ENCODE measurements at places on chromosomes 12 and 14. TPM values are rescaled to one million over a fixed set of nuclear protein-coding genes. Genes with fewer than 3 reads are reported as not detected.

DNA sequence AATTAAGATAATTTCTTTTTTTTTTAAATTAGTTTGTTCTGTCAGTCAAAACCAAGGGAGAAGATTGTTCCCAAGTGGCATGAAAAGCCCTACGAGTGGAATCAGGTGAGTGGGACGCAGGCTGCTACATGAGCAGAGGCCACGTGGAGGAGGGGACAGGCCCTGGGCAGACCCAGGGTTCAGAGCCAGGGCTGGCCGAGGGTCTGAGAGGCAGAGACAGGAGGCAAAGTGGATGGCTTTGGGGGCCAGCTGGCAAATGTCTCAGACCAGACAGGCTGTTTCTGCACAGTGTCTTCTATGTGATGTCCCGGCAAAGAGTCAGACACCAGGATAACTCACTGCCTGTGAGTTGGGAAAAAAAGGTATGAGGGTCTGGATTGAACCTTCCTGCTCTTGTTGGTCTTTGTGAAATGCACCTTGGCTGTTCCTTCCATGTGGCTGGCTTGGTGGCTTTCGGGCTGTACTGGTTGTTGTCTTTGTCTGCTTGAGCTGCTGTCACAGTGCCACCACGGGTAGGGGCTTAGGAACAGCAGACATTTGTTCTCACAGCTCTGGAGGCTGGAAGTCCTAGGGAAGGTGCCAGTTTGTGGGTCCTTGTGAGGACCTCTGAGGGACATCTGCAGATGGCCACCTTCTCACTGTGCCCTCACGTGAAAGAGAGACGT is 35.8 kb upstream of the ASPG start:
- DNase-seq, result no peak

DNA sequence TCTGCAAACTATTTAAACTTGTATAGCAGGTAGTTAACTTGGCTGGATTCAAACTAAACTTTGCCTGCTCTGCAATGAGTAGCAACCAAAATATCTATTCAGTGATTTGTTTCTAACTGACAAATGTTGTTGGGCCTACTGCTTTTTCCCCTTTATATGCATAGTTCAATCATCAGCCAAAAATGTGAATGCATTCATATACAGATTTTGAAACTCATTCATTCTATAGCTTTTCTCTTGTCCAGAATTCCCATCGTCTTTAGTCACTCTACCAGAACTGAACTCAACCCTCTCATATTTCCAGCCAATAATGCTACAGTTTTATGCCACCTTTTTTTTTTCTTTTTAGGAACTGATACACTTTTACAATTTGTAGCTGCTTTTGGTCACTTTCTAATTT is 599.8 kb downstream of the RPL10L start:
- DNase-seq, result no peak

DNA sequence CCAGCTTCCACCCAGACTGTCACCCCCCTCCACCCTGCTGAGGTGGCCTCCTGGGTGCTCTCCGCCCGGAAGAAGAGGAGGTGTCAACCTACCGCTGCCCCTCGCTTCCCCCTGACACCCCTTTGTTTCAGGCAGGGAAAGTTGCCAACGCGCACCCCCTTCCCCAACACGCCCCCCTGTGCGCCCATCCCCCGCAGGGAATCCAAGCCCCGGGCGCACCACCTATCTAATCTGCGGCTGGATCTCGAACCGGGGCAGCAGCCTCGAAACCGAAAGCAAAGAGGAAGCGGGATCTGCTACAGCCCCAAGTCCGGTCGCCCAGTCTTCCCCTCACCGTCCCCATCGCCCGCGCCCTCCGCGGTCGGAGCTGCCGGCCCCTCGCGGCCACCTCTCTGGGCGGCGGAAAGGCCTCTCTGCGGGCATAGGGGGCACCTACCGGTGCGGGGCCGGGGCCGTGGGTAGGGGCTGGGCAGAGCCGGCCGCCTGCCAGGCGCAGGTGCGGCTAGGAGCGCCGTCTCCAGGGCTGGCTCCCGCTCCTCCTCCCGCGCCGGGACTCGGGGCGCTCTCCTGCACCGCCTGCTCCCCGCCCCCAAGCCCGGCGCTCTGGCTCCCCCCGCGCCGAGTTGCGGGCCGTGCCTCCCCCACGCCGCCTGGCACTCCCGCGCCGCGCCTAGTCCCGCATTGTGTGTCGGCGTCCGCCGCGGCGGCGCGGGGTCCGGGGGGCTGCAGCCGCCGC is 18.3 kb upstream of the PLEKHH1 start:
- DNase-seq, result no peak

GRCh38 chr12:21151184-21151583 is 20.2 kb downstream of the SLCO1B1 start:
- no peak for DNase-seq

GRCh38 chr12:69688471-69689427 is 10.4 kb downstream of the BEST3 start:
- DNase-seq, result no peak

DNA sequence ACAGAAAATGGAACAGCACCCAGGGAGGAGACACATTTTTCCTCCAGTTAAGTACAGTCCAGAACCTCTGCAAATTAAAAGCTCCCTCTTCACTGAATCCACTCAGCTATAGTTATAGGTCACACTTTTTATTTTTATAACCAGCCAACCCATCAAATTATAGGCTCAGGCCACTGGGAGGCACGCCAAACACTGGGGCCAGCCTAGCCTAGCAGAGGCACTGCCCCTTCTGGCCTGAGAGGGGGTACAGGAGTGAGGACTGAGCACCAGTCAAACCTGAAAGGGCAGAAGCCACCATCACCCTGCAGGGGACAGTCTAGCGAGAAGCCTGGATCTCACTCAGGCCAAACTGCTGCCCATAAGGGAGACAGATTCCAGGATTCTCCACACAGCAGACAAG is 19.3 kb downstream of the FMNL3 start:
- no peak for DNase-seq

DNA sequence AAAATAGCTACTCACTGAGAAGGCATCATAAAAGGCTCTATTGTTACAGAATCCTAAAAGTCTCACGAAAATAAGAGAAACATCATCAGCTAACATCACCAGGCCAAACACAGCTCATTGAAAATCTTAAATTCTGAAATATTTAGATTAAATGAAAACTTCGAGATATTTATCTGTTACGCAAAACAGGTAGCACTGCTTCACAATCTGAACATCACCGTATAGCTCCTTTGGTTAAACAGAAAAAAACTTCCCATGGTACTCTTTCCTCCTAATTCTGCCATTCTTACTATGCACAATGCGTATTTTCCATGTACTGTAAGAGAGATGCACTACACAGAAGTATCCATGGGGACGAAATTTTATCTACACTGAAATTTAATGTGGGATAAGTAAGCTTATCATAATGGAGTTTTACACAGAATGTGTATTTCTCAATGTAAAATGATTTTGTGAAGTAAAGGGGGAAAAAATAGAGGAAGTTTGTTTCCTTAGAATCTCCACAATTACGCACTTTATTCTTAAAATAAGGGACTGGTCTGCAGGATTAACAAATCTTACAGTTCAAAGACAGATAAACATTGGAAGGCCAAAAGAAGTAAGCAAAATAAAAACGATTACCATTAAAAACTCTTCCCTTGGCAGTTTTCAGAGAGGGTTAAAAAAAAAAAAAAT is 1.9 kb downstream of the SGPP1 start:
- no peak for DNase-seq

The FBRSL1 gene
- 55.1 TPM for total RNA-seq

- no peak for DNase-seq
Measured at GRCh38 chr14:32109676-32110547, 32.8 kb downstream of the ARHGAP5 start.

DNA sequence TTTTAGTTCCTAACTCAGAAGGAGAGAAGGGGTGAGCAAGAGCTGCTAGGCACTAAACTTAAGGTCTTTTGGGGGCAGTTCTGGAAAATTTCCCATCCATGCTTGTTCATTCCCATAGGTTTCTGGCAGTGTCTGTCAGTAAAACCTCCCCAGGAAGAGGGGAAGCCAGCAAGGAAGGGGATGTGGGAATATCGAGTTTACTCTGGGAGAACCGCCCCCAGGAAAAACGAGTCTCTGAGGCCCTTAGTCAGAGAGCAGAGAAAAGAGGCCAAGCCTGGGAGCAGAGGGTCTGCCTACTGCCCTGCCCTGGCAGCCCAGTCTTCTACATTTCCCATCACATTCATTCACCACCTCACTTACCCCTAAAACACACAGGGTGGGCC is 55.9 kb downstream of the TMCC3 start:
- DNase-seq, result no peak

GRCh38 chr14:89013698-89014568 is 189.5 kb downstream of the TTC8 start:
- no peak for DNase-seq

The ACIN1 gene
- 124 TPM for total RNA-seq

DNA sequence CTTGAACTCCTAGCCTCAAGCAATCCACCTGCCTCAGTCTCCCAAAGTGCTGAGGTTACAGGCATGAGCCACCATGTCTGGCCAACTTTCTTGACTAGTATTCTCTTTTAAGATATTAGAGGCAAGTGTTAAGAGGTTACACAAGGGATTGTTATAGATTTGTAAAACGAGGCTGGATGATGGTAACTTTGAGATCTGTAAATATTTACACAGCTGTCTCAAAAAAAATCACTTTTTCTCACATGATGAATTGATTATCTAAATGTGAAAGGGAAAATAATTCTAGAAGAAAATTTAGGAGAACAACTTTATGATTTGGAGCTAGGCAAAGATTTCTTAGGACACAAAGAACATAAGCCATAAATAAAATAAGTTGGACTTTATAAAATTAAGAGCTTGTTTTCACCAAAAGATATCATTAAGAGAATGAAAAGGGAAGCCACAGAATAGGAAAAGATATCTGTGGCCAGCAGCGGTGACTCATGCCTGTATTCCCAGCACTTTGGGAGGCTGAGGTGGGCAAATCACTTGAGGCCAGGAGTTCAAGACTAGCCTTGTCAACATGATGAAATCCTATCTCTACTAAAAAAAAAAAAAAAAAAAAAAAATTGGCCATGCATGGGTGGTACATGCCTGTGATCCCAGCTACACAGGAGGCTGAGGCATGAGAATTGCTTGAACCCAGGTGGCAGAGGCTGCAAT is 77.4 kb downstream of the BBS10 start:
- no peak for DNase-seq

The PROX2 gene
- 0.33 TPM for total RNA-seq

The AKAP6 gene
- 5.3 TPM for total RNA-seq

The DMAC2L gene
- total RNA-seq, result 21.4 TPM

DNA sequence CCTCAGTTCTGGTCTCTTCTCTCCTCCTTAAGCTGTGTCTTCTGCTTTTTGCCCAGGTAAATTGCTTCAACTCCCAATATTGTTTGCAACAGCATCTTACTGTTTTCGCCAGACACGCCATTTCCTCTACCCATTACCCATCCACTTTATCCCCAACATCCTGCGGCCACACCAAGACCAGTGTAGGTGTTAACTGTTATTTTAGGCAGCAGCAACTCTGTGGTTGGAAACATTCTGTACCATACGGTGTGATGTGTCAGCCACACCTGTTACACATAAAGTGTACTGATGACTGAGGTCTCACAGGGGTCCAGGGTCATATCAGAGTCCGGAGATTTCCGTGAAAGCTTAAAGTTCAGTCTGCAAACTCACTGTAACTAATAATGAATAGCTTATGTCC is 21.8 kb upstream of the KLRD1 start:
- DNase-seq, result no peak

The TSPAN31 gene
- total RNA-seq, result 11.8 TPM

- no peak for DNase-seq
Measured at GRCh38 chr12:12946686-12947355, 5.1 kb downstream of the GPRC5D start.

DNA sequence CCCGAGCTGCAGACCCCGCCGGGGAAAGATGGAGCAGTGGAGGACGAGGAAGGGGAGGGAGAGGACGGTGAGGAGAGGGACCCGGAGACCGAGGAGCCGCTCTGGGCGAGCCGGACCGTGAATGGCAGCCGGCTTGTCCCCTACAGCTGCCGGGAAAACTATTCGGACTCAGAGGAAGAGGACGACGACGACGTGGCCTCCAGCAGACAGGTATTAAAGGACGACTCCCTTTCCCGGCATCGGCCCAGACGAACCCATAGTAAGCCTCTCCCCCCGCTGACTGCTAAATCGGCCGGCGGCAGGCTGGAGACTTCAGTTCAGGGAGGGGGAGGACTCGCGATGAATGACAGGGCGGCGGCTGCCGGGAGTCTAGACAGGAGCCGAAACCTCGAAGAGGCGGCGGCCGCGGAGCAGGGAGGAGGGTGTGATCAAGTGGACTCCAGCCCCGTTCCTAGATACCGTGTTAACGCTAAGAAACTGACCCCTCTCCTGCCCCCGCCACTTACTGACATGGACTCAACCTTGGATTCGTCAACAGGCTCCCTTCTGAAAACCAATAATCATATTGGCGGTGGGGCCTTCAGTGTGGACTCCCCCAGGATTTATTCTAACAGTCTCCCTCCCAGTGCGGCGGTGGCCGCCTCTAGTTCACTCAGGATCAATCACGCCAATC is 962 bp downstream of the LEMD3 start:
- DNase-seq, result no peak

GRCh38 chr14:34198096-34198495 is 247.2 kb upstream of the EGLN3 start:
- no peak for DNase-seq

DNA sequence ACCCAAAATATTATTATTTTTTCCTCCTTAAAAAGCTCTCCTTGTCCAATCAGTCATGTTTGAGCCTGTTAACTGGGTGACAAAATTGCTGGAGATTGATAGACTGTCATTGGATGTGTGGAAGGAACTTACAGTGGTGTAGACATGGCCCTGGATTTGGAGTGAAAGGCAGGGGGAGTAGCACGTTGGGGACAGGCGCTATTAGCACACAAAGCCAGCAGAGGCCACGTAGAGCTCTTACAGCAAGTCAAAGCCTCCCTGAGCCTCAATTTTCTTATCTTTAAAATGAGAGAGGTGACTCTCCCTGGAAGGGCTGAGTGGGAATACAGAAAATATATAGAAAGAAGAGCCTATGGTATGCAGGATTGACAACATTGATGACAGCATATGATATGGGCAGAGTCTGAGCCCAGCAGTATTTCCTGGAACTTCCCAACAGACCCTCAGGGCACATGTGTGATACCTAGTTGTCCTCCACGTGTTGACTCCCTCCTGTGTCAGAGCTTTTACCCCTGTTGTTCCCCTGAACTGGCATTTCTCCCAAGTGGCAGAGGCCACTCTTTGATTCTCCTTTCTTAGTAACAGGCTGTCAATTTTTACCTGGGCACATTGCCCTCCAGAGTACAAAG is 504.9 kb downstream of the VRK1 start:
- DNase-seq, result no peak

GRCh38 chr14:36805131-36805559 is 143.5 kb downstream of the PAX9 start:
- no peak for DNase-seq

GRCh38 chr14:64566651-64567122 is 16.9 kb downstream of the PPP1R36 start:
- DNase-seq, result no peak

The MMP19 gene
- total RNA-seq, result not detected

The APOF gene
- not detected for total RNA-seq
